Glutamatergic neuron (in vitro differentiated cells): ENCODE measurements at places on chromosomes 6 and 20.
A peak's percentile ranks its signal among the peaks of the same experiment; 100 is the strongest.

DNA sequence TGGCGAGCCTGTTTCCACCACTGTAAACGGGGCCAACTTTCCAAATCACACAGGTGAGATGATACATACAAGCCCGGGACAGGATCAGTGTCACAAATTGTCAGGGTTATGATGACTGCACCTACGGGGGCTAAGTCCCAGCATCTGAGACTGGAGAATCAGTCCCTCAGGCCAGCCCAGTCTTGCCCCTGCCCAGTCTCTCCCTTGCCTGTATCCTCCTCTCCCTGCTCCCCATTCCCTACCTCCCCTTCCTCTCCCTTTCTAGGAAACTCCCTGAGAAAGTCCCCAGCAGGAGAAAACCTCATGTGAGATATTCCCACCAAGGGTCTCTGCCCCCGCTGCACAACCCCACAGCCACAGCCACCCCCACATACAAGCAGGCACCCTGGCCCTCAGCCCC, 1.5 kb downstream of the FOXS1 start:
- no peak for DNase-seq

- DNase-seq, result no peak
These were observed 119.6 kb upstream of the NUP153 start for GRCh38 chr6:17826301-17826700.

- DNase-seq, result no peak
These were observed 71.3 kb upstream of the TINAG start for GRCh38 chr6:54236984-54237383.

DNA sequence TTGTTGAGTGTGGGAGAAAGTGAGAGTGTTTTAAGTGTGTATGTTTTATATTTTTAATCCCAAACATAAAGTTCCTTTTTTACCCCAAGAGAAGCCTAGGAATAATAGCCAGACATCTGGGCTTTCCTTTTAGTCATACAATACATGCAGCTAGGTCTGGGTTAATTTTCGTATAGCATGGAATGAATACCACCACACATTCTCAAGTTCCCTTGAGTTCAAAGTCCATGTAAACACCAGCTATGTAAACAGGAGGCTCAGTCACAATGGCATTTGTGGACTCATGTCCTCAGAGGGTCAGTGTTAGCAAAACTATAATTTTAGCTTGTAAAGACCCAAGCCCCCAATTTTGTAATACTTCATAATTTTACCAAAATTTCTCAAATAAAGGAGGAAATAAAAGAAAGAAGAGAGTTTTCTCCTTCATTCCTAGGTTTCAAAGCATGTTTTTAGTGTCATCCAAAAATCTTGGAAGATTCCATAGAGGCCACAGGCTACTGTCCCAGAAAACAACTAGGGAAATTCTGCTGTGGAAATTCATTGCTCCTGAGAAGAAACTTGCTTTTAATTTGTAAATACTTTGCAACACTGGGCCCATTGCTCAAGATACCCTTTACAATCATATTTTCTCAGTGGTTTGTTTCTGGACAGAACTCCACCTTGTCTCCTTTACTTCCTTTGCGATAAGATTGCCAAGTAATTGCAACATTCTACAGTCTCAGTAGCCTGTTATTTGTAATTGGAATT, 671.2 kb downstream of the COL12A1 start:
- no peak for DNase-seq

DNA sequence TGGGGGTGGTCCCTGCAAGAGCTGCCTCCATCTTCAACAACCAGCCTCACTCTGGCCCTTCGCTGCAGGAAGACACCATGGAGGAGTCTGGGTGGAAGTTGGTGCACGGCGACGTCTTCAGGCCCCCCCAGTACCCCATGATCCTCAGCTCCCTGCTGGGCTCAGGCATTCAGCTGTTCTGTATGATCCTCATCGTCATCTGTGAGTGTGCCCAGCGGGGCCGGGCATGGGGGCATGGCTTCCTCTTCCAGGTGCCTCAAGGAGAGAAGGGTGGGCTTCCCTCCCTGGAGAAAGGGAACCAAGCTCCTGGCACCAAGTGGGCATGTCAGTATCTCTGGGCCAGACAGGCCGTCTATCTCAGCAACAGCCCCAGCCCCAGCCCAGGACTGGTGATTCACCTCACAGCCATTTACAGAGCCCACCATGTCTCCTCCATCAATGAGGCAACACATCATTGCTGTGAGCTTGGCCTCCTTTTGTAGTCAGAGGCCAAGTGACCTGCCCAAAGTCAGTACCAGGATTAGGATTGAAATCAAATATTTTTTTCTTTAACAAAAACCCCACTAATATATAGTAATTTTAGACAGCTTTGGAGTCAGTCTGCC, 40.2 kb downstream of the TM9SF4 start:
- DNase-seq, result peak; percentile 6

DNA sequence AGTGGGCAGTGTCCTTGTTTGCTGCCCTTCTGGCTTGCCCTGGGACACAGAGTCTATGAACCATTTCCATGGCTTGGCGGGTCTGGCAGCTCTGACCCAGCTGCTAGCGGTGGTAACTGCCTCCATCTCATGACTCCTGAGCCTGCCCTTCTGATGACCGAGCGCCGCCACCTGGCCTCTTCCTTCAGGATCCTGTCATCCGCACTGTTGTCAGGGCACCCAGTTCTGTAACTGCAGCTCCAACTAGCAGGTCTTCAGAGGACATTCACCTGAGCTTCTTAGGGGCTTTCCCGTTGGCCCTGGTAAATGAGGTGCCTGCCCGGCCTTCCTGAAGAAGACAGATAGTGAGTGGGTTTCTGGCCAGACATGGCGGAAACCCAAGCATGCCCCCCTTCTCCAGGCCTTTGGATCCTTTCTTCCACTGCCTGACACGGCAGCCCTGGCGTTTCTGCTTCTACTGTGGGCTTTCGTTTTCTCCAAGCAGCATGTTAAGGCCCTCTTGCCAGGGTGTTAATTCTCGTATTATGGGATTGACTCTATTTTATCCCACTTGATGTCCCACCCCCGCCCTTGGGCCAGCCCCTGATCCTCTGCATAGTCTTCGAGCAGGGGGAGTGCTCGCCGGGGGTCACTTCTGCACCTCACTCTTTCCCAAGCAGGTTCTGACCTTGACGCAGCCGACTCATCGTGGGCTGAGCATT, 24.7 kb downstream of the PACSIN1 start:
- no peak for DNase-seq

DNA sequence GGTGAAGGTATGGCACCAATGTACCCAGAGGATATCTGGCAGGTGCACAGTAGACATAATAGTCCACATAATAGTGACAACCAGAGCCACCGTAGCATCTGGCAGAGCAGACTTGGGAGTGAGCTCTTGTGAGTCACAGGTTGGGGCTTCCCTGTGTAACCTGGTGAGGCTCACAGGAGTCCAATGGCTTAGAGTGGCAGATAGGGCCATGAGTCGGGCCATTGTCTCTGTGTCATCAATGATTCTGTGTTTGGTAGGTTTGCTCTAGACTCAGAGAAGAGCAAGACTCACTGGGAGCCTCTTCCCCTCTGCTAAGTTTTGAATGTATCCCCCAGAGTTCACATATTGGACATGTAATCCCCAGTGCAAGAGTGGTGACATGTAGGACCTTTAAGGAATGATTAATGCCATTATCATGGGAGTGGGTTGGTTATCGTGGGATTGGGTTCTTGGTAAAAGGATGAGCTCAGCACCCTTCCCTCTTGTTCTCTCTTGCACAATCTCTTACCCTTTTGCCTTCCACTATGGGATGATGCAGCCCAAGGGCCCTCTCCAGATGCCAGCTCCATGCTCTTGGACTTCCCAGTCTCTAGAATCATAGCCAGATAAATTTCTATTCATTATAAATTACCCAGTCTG, 22.6 kb upstream of the SIRPA start:
- DNase-seq, result no peak
